ENCODE measurements at places on chromosomes 4 and X. TPM values are rescaled to one million over a fixed set of nuclear protein-coding genes. Genes with fewer than 3 reads are reported as not detected.

DNA sequence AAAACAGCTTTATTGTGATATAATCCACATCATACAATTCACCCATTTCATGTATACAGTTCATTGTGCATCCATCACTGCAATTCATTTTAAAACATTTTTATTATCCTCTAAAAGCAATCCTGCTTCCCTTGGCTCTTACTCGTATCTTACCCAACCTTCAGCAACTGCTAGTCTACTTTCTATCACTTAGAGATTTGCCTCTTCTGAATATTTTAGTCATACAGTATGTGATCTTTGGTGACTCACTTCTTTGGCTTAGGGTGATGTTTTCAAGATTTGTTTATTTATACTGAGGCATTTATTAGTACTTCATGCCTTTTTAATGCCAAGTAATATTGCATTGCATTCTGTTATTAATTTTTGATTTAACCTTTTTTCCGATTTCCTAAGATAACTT, 15.0 kb upstream of the MSMO1 start:
- DNase-seq, result peak; percentile 72

GRCh38 chr4:139164731-139165130, 12.3 kb downstream of the ELF2 start:
- DNase-seq, result no peak

- DNase-seq, result no peak
Measured at GRCh38 chr4:127988638-127989037, 23.4 kb downstream of the ABHD18 start.

GRCh38 chr4:3436798-3437581, 4.8 kb upstream of the HGFAC start:
- DNase-seq, result peak; percentile 75

DNA sequence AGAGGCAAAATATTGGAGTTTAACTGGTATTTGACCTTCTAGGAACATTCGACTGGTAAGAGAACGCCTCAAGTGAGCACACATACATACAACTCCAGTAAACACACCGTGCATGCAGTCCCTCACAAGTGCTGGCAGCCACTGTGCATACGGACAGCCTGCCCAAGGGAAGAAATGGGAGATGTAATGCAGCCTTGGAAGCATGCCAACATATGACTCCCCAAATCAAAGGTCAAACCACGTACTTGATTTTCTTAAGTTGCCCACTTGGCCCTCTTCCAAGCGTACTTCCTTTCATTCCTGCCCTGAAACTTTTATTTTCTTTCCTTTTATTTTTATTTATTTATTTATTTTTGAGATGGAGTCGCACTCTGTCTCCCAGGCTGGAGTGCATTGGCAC, 206.6 kb downstream of the SPRY1 start:
- peak; percentile 76 for DNase-seq

- DNase-seq, result no peak
Measured at GRCh38 chr4:98110214-98110613, 33.1 kb downstream of the STPG2 start.

- no peak for DNase-seq
Measured at GRCh38 chr4:93018243-93018642, 714.5 kb downstream of the GRID2 start.

- DNase-seq, result no peak
Measured at GRCh38 chr4:13547485-13548041, 3.3 kb upstream of the NKX3-2 start.

DNA sequence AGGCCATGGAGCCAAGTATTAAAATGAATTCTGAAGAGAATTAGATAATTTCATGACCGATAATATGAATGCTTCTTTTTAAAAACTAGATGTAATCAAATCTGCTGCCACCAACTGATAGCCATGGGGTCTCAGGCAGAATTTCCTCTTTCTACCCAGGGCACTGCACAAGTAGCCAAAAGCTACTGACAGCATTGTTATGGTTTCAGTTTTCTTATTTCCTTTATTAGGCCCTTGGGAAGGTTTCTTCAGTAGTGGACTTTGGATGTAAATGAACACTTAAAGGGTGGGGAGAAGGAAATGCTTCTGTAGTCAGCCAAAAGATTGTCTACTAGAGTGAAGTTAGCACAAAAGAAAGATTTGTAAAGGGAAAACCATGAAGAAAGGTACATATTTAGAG, 686.0 kb downstream of the ADGRL3 start:
- no peak for DNase-seq

GRCh38 chr4:134727696-134728095, 526.1 kb upstream of the PABPC4L start:
- no peak for DNase-seq

DNA sequence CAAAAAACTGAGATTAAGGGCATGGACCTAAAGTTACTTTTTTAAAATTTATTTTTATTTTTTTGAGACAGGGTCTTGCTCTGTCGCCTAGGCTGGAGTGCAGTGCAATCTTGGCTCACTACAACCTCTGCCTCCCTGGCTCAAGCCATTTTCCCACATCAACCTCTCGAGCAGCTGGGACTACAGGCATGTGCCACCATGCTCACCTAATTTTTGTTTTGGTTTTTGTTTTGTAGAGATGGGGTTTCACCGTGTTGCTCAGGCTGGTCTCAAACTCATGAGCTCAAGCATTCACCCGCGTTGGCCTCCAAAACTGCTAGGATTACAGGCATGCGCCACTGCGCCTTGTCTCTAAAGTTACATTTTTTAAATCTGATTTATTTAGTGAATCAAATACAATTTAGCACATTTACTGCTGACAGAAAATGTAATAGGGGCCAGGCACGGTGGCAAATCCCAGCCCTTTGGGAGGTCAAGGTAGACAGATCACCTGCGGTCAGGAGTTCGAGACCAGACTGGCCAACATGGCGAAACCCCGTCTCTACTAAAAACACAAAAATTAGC, 38.3 kb downstream of the GUCY1A1 start:
- DNase-seq, result no peak

GRCh38 chrX:101550362-101550750, at the start of gene ARMCX1:
Gene ARMCX1, plus strand, starts transcription at chrX:101550547. Its CDS starts 2,384 bp downstream, at chrX:101552931.
- peak; percentile 90 for DNase-seq

DNA sequence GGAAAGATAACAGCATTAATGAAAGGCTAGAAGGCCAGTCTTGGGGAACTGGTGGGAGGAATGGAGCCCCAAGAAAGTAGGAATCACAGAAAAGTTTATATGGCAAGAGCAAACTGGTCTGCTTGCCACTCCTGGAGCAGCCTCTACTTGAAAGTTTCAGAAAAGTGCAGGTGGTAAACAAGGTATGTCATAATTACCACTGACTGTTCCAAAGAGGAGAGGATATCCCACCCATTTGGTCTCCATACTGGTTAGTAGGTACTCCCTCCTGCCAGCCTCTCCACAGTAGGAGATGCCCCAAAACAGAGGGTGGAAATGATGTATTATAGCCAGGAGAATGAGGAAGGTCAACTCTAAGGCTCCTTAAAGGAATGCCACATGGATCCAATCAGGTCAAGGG, 145.1 kb downstream of the INPP4B start:
- DNase-seq, result no peak

SSX3 gene
- total RNA-seq, result not detected

SSX4B gene
- total RNA-seq, result not detected

Data from LHCN-M2 (cell line).